ENCODE measurements at places on chromosomes 3 and 15. TPM values are rescaled to one million over a fixed set of nuclear protein-coding genes. Genes with fewer than 3 reads are reported as not detected.

The LINGO1 gene
- 57.1 TPM for total RNA-seq

The MNS1 gene
- total RNA-seq: not detected

The PLSCR4 gene
- 2.9 TPM for total RNA-seq

The ZBTB20 gene
- 0.46 TPM for total RNA-seq

- H3K27me3 ChIP-seq: no peaks in the 10 kb centered on the region
- no peak overlapping the region for H3K4me3 ChIP-seq
- H3K36me3 ChIP-seq: no peaks in the 10 kb centered on the region
- H3K27ac ChIP-seq: no peak overlapping the region
These were observed 214.7 kb downstream of the CHL1 start for GRCh38 chr3:411226-411625.

DNA sequence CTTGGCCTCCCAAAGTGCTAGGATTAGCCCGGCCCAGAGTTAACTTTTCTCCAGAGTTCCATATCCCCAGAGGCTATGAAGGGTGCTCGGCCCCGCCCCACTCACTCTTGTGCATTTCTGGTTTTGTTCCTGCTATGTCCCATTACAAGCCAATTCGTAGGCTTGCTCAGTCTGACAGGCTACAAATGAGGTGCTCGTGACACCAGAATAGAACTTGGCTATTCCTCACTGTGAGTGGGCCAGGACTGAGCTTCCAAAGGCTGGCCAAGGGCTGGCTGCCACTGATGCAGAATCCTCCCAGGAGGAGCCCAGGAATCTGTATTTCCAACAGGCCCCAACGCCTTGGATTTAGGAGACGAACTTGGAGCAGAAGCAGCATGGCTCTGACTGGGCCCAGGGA lies 282.7 kb upstream of the C2CD4B start:
- no peak overlapping the region for H3K4me3 ChIP-seq
- H3K27ac ChIP-seq: no peak overlapping the region

The CLDN18 gene
- not detected for total RNA-seq

The GOLGA8R gene
- 0.10 TPM for total RNA-seq

- no peak for DNase-seq
- peaks cover 20% of the 10 kb centered on the region for H3K27me3 ChIP-seq
- H3K27ac ChIP-seq: no peak overlapping the region
- H3K4me3 ChIP-seq: no peak overlapping the region
These were observed 3.7 kb downstream of the BOC start for GRCh38 chr3:113214917-113215595.

GRCh38 chr3:50218448-50218847 lies 13.4 kb downstream of the SLC38A3 start:
- no peak overlapping the region for H3K4me3 ChIP-seq
- no peak overlapping the region for H3K27ac ChIP-seq
- H3K4me1 ChIP-seq: peaks cover 3% of the 10 kb centered on the region
- H3K27me3 ChIP-seq: no peaks in the 10 kb centered on the region

All from H1 (cell line).